ENCODE measurements at places on chromosomes 6 and 20.

DNA sequence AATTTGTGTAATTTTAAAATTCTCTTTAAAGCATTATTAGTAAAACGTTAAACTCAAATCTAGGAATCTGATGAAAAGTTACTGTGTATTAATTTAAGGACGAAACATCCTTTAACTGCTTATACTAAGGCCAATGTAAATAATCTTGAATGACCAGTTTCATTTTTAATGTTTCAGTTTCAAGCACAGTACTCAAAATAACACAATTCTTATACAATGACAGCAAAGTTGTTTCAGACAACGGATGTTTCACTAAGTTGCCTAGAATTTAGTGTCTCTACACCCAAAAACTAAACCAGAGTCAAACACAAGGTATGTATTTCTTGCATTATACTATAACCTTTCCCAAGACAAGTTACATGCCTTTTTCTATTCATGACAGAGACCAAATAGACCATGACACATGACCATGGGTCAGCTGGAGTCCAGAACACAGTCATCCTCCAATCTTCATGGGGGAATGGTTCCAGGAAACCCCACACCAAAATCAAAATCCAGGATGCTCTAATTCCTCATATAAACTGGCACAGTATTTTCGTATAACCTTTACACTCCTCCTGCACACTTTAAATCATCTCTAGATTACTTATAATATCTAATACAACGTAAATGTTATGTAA lies 7.7 kb downstream of the PHIP start:
- no peak for DNase-seq

- DNase-seq = no peak
Observed at GRCh38 chr6:146190581-146190980, 161.7 kb downstream of the GRM1 start.

DNA sequence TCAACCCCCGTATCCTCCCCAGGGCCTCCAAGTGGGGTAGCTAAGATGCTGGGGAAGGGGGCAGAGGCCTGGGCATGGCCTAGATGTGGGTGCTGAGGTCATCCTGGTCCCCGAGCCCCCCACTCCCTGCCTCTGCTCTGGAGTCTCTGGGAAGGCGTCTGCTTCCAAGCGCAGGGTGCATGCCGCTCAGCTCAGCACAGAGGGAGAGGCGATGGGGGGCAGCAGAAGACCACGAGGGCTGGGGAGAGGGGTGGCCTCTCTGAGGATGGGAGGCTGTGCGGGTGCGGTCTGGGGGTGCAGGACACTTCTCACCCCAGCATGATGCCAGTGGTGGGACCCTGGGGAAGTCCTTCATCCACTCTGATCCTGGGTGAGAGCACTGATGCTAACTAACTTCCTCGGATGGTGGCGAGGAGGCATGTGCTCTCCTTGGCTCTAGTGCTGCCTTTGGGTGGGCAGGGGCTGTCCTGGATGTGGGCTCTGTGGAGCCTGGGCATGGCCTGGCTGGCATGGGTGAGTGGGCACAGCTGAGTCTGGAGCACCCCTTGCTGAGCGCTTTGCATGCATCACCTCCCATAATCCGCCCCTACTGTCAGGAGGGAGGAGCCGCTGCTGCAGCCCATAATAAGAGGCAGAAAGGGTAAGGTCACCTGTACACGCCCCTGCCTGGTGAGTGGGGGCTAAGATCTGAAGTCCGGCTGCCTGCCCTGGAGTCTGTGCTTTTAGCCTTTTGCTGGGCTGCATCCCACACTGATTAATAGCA lies 34.7 kb downstream of the EFCAB8 start:
- no peak for DNase-seq

- no peak for DNase-seq
Observed at GRCh38 chr6:79862126-79862525, 85.2 kb downstream of the ELOVL4 start.

DNA sequence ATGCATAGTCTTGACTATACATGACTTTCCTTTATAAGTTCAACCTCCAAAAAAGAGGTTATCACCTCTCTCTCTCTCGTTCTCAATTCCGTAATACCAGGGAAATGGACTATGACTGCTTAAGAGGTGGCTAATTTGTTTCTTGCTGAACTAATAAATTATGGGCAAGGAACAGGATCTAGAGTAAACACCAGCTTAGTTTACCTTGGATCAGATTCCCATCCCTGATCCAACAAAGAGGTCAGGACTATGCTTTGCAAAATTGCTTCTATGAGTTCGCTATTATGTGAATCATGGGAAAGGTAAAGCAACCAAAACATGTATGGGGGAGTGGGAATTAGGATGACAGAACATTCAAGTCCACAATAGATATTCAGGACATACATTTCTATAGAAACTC lies 630.7 kb downstream of the HACE1 start:
- DNase-seq = no peak

DNA sequence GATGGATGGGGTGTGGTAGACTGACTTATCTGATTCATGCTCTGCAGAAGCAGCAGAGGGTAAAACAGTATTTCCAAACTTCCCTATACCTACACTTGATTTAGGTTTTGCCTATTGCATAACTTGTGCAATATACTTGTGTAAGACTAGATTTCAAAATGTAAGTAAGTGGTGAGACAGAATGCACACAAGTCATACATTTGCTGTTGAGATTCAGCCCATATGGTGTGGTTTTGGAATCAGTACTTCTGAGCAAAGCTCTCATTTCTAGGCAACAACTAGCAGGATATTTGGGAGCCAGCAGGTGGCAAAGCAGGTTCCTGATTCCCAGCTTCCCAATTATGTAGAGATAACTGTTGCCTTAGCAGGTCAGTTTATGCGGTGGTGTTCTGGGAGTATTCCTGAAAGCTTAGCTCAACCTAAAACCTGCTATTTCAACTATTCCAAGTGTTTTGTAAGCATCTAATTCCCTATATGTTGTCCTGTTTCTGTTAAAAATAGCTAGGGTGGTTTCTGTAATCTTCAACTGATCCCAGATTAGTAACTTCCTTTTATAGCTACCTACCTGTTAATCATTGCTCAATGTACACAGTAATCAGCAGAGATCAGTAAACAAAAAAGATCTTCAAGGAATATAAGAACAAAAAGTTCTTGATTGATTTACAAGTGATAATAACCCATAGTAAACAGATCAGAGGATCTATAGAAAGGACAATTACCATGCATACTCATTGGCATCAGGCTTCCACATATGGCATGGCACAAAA lies 8.5 kb upstream of the FABP7 start:
- no peak for DNase-seq

DNA sequence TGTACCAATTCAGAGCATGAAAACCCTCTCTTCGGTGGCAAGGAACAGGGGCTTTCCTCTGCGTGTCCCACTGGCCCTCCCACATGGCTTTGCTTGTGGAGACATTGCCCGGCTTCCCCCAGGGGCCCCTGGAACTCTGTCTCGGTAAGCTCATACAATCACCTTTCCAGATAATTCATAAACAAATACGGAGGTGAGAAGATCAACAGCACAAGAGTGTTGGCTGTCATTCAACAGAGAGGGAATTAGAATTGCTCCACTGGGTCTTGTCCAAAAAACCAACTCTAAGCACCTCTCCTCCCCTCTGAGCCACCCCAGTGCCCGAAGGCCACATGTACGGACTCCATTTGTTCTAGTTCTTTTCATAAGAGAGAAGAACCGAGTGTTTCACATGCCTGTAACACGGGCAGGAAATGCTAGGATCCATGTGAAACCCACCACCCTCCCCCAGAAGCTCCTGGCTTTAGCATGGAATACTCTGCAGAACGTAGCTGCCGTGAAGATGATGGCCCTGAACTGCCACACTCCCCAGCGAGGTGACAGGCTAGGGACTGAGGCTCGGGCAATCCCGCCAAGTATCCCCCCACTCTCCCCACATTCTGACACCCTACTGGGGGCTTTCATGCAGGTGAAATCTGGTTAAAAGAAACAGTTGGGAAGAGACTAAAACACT lies 24.6 kb upstream of the FOXC1 start:
- no peak for DNase-seq

- no peak for DNase-seq
Observed at GRCh38 chr20:50344232-50345071, 153.8 kb downstream of the CEBPB start.

DNA sequence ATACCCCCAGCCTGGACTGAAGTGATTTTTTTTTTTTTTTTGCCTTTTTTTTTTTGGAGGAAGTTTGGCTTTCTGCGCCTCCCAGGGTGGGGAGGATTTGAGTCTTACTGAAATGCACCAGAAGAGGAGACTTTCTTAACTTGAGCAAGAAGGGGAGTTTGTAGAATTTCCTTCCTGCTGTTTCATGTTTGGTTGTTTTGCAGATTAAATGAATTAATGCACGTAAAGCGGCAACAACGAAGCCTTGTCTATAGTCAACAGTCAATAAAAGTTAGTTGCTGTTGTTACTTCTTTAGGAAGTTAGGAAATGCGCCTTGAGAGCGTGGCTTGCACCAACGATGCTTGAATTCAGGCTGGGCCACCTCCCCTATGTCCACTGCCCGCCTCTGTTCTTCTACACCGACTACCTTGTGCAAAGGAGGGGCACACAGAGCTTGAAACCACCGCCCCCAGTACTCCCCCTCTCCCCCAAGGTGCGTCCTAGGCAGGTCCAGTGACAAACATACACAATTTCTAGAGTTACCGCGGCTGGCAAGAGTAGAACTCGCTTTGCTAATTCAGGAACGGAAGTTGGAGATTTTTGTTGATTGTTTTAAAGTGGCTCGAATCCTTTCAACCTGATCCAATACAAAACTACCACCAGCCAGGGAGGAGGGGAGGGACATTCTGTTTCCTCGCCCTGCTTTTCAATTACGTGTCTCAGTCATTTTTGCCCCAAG lies 830 bp upstream of the CYP24A1 start:
- DNase-seq = no peak

GRCh38 chr6:108966855-108967755 lies 118.9 kb downstream of the ARMC2 start:
- DNase-seq = no peak

- no peak for DNase-seq
Observed at GRCh38 chr20:47215653-47216397, 140.7 kb downstream of the ZMYND8 start.

- no peak for DNase-seq
Observed at GRCh38 chr6:87575423-87575822, 14.4 kb downstream of the RARS2 start.

- DNase-seq = no peak
Observed at GRCh38 chr6:34129753-34130152, 16.1 kb downstream of the GRM4 start.

DNA sequence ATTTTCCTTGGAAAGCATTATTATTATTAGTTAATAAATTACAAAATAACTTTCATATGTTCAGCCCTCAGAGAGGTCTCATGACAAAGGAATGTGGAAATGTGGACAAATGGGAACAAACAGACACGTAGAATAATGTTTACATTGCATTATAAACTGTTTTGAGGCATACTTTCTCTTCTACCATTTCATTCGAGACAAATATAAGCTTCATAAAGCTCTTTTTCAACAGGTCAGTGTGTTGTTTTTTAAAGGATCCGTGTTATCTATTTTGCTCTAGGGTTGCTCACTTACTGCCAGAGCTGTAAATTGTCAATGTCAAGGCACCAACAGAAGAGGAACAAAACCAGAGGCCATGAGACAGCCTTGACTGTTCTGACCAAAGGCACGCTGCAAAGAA lies 256.8 kb downstream of the PHACTR1 start:
- no peak for DNase-seq

- DNase-seq = no peak
Observed at GRCh38 chr6:130981409-130981808, 81.6 kb downstream of the EPB41L2 start.

GRCh38 chr20:23340524-23340923 lies 10.1 kb upstream of the NXT1 start:
- DNase-seq = no peak

- DNase-seq = peak; percentile 98
Observed at GRCh38 chr20:63980806-63981728, at the start of gene PRPF6. Gene PRPF6, plus strand, starts transcription at chr20:63981132. Its CDS starts 114 bp downstream, at chr20:63981246.

- no peak for DNase-seq
Observed at GRCh38 chr6:142469220-142469619, 167.4 kb downstream of the ADGRG6 start.

GRCh38 chr6:76803038-76803580 lies 660.2 kb downstream of the HTR1B start:
- no peak for DNase-seq

DNA sequence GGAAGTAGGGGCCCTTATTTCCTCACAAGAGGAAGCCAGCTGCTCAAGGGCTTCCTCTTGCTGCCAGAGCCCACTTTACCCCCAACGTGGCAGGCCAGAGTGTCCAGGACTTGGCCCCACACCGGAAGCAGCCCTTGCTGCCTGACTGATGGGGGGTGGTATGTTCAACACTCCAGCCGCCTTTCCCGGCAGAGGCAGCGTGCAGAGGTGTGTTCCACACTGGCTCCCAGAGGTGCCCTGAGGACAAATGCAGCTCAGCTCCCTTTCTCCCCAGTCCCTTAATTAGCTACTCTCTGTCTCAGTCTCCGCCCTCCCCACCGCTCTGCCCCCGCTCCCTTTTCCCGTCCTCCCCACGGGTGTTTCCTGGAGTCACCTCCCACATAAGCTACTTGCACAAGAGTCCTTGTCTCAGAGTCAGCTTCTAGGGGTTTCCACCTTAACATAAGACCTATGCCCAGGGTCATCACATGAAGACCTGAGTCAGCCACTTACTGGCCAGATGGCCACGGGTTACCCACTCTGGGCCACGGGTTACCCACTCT lies 61.7 kb upstream of the SHLD1 start:
- no peak for DNase-seq

DNA sequence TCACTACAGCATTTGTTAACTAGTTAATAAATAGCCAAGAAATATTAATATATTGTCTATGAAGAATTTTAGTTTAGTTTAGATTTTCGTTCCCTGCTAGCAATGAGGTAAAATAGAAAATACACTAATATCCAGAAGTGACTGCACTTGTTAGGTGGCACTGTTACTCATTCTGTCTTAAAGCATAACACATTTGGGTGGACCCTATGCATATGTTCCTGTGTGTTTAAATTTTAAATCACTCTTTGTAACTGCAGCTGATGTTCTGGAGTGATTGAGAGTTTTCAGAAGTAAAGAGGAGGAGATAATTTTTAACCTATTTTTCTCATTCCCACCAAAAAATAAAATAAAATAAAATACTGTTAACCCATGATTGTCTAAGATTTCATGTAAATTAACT lies 73.9 kb upstream of the SOX4 start:
- no peak for DNase-seq

DNA sequence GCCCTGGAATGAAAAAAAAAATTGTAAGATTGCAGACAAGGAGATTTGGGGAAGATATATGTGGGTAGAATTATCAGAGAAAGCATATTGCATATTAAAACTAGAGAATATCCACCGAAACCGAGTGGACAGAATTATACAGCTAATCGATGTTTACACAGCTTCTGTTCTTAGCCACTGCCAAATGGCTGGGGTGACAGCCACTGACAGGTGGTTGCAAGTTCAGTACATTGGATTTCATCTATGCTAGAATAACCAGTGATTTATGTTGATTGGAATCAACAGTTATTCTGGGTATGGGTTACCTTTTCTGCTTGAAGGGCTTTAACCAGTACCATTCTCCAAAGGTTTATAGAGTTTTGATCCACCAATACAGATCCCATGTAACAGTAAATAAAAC lies 48.4 kb upstream of the THEMIS start:
- no peak for DNase-seq

DNA sequence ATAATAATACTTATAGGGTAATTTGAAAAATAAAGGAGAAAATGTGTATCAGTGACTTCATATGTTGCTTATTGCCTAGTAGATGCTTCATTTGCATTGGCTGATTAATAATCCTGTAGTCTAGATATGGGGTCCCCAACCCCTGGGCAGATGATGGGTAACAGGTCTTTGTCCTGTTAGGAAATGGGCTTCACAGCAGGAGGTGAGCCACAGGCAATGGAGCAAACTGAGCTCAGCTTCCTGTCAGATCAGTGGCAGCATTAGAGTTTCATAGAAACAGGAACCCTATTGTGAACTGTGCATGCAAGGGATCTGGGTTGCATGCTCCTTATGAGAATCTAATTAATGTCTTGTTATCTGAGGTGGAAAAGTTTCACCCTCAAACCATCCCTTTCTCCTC lies 1049.5 kb upstream of the EPHA7 start:
- DNase-seq = no peak

Data from NT2/D1 (cell line).